ENCODE measurements at places on chromosomes 7 and 10.

GRCh38 chr10:133289761-133290160 is 13.1 kb upstream of the ADAM8 start:
- DNase-seq, result no peak

- no peak for DNase-seq
Measured at GRCh38 chr7:14717816-14718215, 184.7 kb downstream of the DGKB start.

GRCh38 chr10:115171392-115171960 is 78.3 kb downstream of the ATRNL1 start:
- DNase-seq, result no peak

DNA sequence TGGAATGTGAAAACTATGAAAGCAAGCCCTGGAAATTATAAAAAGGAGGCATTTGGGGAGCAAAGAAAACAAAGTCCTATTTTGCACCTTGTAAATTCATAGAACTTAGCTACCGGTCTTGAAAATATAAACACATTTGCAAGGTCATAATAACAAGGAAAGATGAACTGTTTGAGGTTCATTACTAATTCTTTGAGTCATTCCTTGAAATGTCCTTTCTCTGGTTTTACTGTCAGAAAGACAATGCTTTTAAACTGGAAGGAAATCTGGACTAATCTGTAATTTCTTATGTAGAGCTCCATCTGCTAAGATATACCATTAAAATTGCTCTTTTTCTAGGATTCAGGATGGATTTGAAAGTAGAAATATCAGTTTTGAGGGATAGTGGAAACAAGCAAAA is 1.4 kb downstream of the ERLIN1 start:
- no peak for DNase-seq

DNA sequence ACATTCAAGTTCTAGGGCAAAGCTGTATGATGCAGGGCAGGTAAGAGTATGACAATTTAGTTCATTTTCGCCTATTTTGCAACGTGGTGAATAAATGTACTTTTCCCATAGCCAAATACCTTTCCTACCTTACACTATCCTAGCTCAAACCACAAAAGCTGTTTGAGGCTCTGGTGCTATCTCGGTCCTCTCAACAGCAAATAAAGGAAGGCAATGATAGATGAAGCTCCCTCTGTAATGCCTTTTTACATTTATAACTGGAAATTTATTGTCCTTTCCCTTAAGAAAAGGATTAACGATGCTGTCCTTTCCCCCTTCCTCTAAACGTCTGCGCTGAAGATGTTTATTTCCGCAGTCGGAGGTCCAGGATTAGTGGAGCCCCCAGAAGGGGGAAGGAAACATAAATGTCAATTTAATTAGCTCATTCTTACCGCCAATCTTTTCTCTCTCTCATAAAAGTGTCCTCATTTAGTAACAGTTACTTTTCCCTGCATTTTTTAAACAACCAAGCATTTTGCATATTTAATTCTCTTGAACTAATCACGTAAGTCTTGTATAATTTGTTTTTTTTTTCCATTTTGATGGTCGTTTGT is 114.6 kb downstream of the PIP4K2A start:
- no peak for DNase-seq

DNA sequence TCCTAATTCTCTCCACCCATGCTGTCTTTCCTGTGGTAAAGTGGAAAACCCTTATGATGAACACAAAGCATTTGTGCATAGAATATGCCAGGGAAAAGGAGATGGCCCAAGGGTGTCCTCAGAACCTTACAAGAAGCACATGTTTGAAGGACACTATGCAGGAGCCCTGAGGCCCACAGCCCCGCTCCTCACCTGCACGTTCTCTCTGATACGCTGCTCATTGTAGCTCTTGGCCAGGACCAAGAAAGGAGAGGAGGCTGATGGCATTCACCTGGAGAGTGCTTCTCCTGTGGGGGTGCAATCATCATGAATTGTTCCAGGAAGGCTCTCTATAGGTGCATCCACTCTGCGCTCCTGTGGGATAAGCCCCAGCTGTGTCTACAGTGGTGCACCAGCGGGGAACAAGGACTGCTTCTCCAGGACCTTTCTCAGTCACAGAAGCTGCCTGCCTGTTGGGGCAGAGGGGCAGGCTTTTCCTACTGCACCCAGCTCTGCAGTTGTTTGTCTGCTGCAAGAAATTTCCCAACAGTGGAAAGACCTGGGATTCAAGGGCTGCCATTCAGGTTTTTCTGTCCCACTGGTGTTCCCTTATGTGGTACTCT is 19.9 kb downstream of the AKR1C2 start:
- no peak for DNase-seq

DNA sequence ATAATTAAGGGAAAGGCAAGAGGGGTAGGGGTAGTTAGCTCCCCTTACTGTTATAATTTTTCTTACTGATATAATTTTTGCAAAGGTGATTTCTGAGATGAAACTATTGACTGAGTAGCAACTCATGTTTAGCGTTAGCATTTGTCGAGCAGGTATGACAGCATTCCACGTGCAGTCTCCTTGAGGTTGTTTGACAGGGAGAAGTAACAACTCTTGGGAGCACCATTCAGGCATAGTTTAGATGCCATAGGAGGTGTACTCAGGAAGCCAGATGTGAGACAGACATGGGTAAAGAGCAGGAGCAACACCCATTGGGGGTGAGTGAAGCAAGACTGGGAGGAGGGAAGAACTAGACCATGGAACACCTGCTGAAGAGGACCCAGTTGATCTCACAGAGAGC is 96.6 kb upstream of the KLF6 start:
- no peak for DNase-seq

- no peak for DNase-seq
Measured at GRCh38 chr10:24695452-24695851, 28.2 kb downstream of the ARHGAP21 start.

DNA sequence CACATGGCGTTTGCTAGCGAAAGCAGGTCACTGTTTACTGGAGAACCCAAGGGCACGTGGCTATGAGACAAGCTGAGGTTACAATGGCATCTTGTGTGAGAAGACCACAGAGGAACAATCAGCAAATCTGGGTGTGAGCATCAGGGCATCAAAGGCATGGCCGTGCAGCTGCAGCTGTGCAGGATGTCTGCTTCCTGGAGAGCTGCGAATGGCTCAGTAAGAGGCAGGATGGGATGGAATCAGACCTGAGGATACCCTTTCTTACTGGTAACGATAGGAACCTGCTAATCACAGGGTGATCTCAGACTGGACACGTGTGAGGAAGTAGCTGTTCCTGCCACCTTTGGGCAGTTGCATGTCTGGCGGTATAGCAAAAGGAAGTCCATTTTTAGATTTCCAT is 119.5 kb downstream of the RNF216 start:
- no peak for DNase-seq

DNA sequence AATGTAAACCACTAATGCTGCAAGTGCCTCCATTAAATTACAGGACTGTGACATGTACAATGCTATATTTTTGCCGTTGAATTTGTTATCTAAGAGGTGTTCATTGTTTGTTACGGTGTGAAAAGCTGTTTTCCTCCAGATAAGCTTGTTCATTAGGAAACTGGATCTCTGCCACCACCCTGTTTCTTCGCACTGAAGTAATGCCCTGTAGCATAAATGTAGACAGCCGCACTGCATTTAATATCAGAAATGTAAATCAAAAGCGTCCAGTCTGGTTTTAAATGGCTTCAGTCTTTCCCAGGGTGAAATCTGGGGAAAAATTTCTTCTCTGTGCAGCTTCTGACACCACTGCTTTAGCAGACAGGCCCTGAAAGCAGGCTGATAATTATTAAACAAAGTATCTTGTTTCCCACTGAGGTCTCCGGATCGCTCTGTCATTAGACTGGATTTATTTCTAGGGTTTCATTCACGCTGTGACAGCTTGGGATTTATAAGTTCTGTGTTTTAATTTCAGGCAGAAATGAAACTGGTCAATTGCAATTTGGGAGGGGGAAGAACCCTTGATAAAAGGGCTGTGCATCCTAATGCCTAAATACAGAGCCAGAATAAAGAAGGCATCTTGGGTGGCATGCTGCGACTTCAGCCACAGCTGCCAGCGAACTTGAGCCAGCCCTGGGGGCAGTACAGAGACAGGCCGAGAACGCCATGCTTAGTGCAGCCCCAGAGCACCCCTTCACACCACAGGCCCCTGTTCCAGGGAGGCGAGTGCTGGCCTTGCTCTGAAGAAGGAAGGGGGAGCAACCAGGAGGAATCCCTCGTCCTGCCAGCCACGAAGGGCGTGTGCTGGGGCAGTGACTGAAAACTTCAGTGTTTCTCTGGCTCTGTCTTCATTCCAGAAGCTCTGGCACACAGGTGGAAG is 547.7 kb upstream of the GALNT17 start:
- no peak for DNase-seq

DNA sequence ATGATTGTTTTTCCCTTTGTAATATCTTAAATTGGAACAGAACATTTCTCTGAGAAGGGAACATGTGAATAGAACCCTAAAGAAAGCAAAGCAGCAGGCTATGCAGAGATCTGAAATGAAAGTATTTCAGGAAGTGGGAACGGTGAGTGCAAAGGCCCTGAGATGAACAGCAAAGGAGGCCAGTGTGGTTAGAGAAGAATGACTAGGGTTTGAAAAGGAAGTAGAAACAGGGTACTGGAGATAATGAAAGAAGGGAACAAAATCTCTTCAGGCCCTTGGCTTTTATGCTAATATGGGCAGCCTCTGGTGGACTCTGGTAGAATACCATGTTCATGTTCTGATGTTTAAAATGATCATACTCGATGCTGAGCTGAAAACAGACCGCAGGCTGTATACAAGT is 22.2 kb downstream of the ARHGAP21 start:
- no peak for DNase-seq

- DNase-seq, result no peak
Measured at GRCh38 chr7:98213888-98214810, 2.9 kb downstream of the BHLHA15 start.

DNA sequence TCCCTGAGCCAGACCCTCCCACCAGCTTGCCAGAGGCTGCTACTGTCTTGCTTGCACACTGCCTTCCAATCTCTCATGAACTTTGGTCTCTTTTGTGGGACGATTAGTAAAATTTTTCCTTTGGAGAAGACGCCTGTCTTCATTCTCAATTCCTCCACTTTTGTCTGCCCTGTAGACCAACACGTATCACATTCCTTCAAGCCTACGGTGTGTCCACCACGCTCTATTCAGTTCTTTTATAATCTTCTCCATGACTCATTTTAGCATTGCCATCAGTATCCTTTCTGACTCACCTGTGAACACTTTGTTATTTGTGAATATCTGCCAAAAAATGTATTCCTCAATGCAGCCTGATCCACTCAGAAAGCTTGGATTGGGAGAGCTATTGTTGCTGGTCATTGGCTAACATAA is 1.4 kb downstream of the GIMAP5 start:
- no peak for DNase-seq

DNA sequence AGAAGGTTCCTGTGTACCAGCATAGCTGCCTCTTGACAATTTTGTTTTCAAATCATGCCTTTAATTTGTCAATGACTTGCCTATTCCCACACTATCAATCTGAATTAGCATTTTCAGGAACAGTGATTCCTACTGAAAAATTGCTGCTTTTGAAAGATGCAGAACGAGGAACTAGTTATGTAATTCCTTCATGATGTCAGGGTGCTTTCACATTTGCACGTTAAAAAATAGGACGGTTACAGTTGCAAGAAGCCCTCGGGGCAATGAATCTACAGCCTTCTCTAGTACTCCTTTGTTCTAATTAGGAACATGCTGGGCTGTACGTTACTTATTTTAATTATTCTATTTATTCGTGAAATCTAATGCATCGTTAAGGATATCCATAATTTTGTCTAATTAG is 253.9 kb downstream of the OTUD1 start:
- DNase-seq, result no peak

DNA sequence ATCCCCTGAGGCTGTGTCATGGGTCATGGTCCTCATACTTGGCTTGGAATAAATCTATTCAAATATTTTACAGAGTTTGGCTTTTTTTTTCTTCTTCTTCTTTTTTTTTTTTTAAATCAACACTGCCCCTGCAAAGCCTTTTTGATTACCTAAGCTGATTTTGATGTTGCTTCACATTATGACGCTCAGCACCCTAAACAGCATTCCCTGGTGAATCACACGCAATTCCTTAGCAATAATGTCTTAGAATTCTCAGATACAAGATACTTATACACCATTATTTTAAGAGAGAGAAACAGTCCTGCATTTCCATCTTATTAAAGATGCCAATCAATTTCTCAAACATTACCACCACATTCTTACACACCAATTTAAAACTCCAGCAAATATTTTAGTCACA is 323.7 kb upstream of the IGFBP3 start:
- no peak for DNase-seq

DNA sequence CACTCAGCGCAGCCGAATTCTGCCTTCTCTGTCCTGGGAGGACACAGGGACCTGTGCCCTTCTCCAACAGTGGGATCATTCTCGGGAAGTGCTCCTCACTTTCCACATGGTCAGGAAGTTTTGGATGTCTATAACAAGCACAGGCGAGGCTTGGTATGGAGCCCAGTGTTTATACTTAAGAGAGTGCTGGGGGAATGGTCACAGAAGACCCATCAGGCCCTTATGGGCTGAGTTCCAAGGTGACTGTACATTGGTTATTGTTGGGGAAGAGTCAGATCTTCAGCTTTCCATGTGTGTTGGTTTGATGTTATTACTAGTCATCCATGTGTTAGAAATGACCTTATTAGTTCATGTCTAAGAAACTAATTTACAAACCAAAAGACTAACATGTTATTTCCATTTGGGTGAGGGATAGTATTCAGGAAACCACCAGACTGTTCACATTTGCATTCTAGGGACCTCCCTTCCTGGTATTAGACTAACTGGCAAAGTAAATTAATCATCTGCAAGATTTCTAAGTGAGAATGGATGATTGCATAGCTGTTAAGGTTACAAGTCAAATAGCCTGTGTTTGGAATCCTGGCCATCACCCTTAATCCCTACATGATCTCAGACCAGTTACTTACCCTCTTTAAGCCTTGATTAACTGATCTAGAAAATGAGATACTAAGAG is 834.2 kb downstream of the LRMDA start:
- no peak for DNase-seq

GRCh38 chr7:40580776-40581175 is 446.0 kb downstream of the SUGCT start:
- DNase-seq, result no peak

GRCh38 chr10:102400076-102400475 is 4.6 kb downstream of the NFKB2 start:
- DNase-seq, result no peak

DNA sequence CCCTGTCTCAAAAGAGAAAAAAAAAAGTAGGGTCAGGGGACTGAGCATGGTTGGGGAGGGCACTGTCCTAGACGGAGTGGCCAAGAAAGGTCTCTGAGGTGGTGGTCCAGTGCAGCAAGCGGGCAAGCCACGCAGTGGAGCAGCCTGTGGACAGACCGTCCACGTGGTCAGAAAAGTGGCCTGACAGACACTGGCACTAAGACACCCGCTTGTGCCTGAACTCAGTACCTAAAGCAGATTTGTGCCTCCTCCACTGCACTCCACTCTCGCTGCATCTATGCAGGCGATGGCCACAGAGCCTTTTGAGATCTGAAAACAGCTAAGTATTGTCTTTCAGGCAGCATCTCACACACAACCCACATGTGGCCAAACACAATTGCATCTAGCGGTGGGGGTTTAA is 8.8 kb downstream of the ASB10 start:
- no peak for DNase-seq

DNA sequence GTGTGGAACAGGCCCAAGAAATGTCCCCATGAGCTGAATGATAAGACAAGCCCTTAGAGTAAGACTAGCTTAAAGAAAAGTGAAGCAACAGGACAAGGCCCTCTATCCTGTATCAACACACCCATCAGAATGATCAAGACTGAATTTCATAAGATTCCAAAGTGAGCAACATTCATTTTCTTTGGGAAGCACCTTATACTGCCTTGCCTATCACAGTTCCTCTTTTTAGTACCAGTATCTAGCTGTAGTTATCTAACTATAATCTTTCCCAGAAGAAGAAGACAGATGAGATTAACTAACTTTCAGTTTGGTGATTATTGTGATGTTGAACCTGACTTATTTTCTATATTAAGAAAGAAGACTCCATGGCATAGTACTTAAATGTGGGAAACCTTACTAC is 391.2 kb downstream of the PHTF2 start:
- no peak for DNase-seq

Measured in stimulated activated CD4-positive, alpha-beta T cell treated with anti-CD3 and anti-CD28 coated beads, Interleukin-12 subunit alpha, Interleukin-12 subunit beta, amount 100 ng/mL, for 24 hours (primary cell).